ENCODE measurements at places on chromosomes 6 and 20.

DNA sequence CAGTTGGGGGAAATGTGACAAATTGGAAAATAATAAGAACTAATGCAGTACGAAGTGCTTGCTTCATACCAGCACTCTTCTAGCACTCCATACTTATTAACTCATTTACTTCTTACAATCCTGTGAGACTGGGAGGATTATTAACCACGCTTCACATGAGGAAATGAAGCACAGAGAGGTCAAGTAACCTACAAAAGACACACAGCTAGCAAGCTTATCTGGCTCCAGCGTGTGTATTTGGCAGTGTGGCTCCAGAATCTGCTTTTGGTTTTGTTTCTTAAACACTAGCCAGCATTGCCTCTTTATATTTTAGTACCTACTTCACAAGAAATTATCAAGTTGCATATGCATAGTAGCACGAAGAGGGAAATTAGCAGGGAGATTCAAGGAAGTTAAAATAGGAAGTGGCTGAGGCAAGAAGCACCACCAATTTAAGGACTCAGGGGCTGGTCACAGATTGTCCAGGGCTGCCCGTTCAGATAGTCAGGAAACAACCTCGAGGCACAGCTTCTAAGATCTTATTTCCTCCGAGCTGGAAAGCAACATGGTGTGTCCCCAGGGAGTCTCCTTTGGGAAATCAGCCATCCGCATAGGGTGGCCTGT lies 302.7 kb upstream of the PRDM1 start:
- no peak for DNase-seq

- no peak for DNase-seq
Observed at GRCh38 chr6:66687611-66688140, 980.6 kb upstream of the EYS start.

DNA sequence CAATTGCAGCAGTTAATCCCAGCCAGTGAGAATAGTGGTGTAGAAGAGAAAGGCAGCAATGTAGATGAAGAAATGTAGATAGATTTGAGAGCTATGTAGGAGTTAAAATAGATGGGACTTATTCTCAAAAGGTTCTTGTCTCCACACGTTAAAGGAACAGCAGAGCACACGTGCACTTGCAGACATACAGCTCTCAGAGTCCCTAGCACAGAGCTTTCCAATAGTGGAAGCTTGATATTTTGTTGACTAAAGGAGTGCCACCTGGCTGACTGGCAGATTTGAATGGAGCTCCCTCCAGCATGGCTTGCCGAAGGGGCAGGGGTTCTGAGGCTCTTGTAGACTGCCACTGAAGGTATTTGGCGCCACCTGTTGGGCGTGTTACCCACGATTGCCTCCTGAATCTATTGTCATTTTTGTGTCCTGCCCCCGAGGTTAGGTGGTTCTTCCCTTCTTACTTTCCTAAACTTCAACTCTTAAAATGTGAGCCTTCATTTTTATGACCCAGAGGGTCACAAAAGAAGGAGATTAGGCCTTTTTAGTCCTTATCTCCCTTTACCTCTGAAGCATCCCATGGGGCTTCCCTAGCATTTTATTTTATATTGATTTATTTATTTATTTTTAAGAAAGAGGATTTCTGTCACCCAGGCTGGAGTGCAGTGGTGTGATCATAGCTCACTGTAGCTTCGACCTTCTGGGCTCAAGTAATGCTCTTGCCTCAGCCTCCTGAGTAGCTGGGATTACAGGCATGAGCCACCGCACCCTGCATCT lies 16.4 kb downstream of the BRD2 start:
- peak; percentile 78 for DNase-seq

GRCh38 chr6:42118162-42119001 lies 24.0 kb downstream of the C6orf132 start:
- no peak for DNase-seq

- DNase-seq, result peak; percentile 94
Observed at GRCh38 chr6:32190054-32190851, at the start of gene PBX2. TSS of gene PBX2 (minus strand) at chr6:32190202. CDS start at chr6:32189915, 287 bp downstream.

- DNase-seq, result no peak
Observed at GRCh38 chr6:16850681-16851026, 89.4 kb upstream of the ATXN1 start.

DNA sequence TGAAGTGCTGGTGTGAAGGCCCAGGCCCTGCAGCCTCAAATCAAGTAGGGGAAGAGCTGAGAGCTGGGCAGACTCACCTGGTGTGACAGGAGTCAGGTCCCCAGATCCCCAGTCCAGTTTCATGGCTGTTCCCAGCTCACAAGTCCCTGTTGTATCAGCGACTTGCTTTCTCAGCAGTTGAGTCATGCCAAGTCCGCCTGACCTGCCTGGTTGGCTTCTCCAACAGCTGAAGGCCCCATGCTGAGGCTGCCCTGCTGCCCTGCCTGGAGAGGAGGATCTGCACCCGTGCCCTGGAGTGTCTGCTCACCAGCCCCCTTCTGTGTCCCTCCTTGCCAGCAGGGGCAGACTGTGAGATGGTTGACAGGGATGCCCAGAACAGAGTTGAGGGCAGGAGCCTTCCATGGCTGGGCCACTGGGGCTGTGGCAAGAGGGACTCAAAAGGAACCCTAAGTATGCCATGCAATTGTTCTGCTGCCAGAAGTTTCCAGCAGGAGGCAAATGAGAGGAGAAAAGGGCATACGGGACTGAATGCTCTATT lies 39.3 kb upstream of the TRAF3IP2 start:
- no peak for DNase-seq

GRCh38 chr6:135853227-135853626 lies 1.7 kb downstream of the PDE7B start:
- DNase-seq, result peak; percentile 35

DNA sequence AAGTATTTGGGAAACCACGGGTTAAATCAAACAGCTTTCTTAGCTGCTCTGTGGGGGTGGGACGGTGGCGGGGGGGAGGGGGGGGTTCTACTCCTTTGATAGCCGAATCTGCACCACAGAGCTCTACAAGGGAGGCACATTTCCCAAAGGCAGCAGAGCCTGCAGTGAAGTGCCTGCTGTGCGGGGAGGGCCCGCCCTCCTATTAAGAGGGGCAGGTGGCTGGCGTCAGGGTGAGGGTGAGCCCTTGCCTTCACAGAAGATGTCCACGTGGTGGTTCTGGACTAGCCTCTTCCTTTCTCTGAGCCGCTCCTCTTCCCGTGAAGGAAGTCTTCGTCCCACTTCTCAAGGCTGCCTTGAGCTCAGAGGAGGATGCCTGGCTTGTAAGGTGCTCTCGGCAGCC lies 174.9 kb upstream of the THBS2 start:
- peak; percentile 42 for DNase-seq

DNA sequence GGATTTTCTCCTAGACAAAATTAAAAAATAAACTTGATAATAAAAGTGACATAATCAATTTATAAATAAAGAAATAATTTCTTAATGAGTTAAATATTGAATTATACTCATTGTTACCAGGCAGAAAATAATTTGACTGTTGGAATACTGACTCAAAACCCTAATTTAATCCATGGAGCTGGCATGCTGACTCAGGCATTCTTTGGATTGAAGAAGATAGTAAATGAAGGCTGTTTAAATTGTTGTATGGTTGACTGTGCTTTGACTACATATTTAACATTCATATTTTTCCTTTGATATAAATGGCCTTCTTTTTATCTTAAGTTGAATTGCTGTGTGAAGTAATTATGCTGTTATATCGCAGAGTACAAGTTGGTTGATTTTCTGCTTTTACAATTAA lies 11.7 kb downstream of the MANEA start:
- DNase-seq, result no peak

GRCh38 chr6:63415286-63415685 lies 95.5 kb upstream of the LGSN start:
- DNase-seq, result no peak

DNA sequence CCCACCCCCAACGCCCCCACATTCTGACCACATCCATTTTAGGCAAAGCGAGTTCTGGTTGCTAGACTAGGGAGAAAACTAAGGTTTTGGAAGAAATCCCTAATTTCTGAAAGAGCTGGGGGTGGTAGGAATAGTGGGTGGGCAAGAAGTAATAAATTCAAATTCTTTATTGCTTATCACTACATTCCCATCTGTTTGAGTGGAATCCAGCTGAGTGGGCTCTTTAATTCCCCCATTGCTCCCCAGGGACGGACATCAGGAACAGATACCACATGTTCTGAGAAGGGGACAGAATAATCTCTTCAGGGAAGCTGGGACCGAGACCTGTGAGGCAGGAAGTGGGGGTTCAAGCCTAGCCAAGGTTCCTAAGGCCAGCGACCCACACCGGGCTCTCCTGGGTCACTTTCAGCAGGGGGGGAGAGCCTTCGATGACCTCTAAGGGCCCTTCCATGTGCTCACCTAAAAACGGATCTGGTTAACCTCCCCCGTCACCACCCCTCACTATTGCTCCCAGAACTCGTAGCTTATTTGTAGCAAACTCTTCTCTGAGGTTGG lies 42.3 kb upstream of the MRPS10 start:
- DNase-seq, result peak; percentile 68

- peak; percentile 51 for DNase-seq
Observed at GRCh38 chr6:81148751-81149150, 603.7 kb downstream of the TENT5A start.

DNA sequence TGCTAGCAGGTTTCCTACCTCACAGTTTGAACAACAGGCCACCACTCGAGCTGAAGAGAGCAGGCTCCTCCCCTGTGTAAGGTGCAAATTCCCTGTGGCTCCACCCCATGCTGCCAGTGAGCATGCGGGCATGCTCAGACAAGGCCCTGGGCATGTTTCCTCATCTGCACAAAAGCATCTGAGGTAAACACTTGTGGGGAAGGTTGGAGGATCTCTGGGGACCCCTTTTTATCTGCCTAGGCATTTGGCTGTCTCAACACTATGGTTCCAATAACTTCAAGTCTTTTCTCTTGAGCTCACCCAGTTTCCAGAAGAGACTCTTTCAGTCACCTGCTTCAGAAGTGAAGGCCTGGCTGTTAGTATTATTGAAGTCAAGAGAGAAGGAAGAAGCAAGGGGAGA lies 9.4 kb downstream of the C6orf58 start:
- no peak for DNase-seq

DNA sequence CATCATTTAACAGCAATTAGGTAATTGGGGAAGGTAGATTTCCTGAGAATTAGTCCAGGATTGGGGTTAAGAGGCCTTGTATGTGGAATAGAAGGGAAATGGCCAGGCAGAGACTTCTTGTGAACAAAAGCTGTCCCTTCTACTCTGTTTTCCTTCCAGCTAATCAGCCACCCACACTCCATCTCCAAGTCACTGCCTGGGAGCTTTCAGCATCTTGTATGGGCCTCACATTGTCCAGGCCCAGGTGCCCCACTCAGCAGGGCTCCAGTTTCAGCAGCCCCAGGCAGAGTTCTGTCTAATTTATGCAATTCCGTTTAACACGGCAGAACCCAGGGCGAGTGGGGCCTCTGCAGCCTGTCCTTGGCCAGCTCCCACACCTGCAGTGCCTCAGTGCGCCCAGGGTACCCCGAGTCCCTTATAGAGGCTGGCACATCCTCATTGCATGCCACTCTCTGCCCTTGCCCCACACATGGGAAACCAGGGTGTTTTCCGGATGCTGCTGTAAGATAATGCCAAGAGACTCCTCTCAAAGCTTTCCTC lies 113.0 kb downstream of the EDN3 start:
- no peak for DNase-seq

DNA sequence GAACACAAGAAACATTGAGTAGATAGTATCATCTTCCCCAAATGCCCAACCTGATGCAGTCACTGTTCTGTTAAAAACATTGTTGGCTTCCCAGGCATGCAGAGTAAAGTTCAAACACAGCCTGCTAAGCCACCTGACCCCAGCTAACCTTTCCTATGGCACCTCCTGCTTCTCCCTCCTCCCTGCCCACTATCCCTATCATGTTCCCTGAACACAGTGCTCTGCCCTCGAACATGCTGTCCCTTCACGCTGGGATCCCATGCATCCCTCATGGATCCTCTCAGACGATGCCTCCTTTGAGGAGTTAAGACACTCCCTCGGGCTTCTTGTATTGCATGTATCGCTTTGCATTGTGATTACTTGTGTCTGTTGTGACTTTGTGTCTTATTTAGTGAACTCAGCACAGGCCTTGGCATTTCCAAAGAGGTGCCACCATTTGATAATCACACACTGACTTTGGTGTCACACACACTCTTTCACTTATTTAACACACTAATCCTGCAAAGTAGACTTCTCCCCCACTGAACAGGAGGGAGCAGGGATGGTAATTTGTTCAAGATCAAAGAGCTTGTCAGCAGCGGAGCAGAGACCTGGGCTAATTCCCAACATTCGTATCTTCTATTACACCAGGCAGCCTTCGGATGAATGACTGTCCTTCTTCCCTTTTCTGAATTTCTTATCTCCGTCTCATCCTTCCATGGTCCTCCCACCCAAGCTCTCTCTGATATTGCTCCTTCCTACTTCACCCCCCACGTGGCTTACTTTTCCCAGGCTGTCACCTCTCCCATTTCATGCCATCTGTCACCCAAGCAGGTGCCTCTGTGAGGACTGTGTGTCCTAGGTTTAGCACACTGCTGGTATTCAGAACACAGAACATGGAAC lies 28.3 kb upstream of the SMIM29 start:
- DNase-seq, result no peak

- DNase-seq, result no peak
Observed at GRCh38 chr6:84615987-84616386, 148.4 kb downstream of the TBX18 start.

GRCh38 chr6:109769213-109769612 lies 78.1 kb downstream of the FIG4 start:
- DNase-seq, result no peak

DNA sequence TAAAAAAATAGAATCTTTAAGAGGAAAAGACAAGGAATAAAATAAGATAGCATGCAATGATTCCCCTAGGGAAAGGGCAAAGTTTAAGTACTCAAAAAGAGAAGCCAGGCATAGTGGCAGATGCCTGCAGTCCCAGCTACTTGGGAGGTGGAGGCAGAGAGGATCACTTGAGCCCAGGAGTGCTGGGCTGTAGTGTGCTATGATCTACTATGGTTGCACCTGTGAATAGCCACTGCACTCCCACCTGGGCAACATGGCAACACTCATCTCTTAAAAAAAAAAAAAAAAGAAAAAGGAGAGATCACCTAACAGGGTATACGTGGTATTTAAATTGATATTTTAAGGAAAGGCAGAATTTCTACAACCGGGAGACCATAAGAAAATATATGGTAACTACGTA lies 16.0 kb downstream of the EPHA7 start:
- no peak for DNase-seq

DNA sequence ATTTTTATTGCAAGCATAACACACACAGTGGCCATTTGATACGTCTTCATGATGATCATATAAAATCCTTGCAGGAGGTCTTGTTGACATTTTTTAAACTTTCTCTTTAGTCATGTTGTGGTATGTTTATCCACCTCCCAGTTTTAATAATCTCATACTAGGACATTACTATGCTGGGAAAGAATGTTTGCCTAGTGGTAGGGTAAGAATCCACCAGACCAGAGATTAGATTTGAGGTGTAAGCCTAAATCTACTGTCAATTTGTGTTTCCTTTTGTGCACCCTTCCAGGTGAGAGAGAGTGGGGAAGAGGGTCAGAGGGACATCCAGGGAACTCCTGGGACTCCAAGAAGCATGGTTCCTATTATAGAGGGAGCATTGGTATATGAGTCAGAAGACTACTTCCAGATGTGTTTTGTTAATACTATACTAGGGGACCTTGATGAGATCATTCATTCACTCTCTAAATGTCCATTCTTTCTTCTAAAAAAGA lies 298.3 kb upstream of the SASH1 start:
- peak; percentile 74 for DNase-seq
